H1 (cell line): ENCODE measurements at places on chromosomes 11 and 22. TPM values are rescaled to one million over a fixed set of nuclear protein-coding genes. Genes with fewer than 3 reads are reported as not detected.

MAPK8IP2 gene
- 1.5 and 1.7 TPM in 2 replicates for polyA plus RNA-seq

GRCh38 chr22:24175160-24175808 lies 6.0 kb upstream of the SUSD2 start:
- H3K4me1 ChIP-seq, result no peaks in the 10 kb centered on the region; the same call in 1 of the 2 replicates
- peaks cover 6% of the 10 kb centered on the region; the same call in 1 of the 2 replicates for H3K36me3 ChIP-seq
- no peak overlapping the region for H3K4me3 ChIP-seq
- DNase-seq, result peak; percentile 46

DNA sequence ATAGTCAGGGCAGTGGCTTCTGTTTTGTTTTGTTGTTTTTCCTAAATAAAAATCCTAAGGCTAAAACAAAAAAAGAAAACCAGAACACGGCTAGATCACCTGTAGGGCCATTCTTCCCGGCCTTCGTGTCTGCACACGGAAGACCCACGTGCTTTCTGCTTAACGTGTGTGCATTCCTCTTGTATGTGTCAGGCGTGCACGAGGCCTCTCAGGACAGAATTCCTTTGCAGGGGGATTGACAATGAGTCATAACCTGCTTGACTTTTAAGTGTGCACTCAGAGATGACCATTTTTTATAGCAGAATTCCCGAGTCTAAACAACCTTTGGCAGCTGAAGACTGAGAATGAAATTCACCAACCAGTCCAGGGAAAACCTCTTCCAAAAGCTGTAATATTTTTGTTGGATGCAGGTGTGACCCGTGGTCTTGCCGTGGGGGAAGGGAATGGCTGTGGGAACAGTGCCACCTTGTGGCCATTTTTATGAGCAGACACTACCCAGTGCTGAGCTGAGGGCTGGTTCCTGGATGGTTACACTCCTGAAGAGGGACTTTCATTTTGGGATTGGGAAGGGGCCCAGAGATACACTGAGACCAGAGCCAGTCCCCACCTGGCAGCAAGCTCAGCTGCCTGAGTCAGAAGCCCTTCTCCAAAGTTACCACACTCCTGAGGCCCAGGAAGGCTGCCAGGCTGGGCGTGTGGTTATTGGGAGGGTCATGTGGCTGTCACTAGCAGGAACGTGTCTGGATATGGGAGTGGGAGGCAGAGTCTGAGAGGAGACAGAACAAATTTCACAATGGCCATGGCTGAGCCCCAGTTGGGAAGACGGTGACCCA lies 35.7 kb upstream of the DKK3 start:
- H3K4me3 ChIP-seq, result no peak overlapping the region
- H3K27ac ChIP-seq, result no peak overlapping the region
- no peaks in the 10 kb centered on the region for H3K4me1 ChIP-seq
- DNase-seq, result peak; percentile 87
- H3K36me3 ChIP-seq, result no peaks in the 10 kb centered on the region

MS4A3 gene
- not detected in 2 replicates for polyA plus RNA-seq

RAB38 gene
- 8.9 and 15.4 TPM in 2 replicates for polyA plus RNA-seq

DNA sequence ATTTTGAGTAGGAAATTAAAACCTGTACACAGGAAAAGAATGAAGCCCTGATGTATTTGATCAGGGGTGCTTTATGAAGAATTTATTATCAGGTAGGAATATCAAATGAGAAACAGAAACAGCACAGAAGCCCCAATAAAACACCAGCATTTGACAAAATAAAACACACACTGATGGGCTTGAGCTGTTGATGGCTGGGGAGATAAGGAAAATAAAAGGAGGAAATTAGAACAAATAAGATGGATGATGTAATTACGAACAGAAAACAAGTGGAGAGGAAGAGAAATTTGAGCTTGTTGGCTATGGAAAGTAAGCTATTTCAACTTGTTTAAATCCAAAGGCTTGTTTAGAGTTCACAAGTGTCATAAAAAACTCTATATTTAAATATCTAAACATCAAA lies 213.7 kb downstream of the CADM1 start:
- H3K27ac ChIP-seq, result no peak overlapping the region
- DNase-seq, result no peak
- H3K27me3 ChIP-seq, result no peaks in the 10 kb centered on the region
- H3K36me3 ChIP-seq, result no peaks in the 10 kb centered on the region

- H3K27me3 ChIP-seq, result no peaks in the 10 kb centered on the region
- H3K27ac ChIP-seq, result no peak overlapping the region
- DNase-seq, result no peak
- peaks cover 2% of the 10 kb centered on the region for H3K4me1 ChIP-seq
Measured at GRCh38 chr11:60838132-60838531, 3.8 kb upstream of the CCDC86 start.

- no peak overlapping the region for H3K4me3 ChIP-seq
- H3K4me1 ChIP-seq, result no peaks in the 10 kb centered on the region
- no peak overlapping the region for H3K27ac ChIP-seq
- no peaks in the 10 kb centered on the region for H3K27me3 ChIP-seq
- H3K36me3 ChIP-seq, result no peaks in the 10 kb centered on the region
Measured at GRCh38 chr22:17788528-17789378, 14.5 kb upstream of the BID start.

GRCh38 chr22:44155115-44155514 lies 25.6 kb upstream of the PARVG start:
- H3K27ac ChIP-seq, result no peak overlapping the region
- peaks cover 8% of the 10 kb centered on the region for H3K4me1 ChIP-seq
- H3K4me3 ChIP-seq, result no peak overlapping the region
- no peak for DNase-seq

DNA sequence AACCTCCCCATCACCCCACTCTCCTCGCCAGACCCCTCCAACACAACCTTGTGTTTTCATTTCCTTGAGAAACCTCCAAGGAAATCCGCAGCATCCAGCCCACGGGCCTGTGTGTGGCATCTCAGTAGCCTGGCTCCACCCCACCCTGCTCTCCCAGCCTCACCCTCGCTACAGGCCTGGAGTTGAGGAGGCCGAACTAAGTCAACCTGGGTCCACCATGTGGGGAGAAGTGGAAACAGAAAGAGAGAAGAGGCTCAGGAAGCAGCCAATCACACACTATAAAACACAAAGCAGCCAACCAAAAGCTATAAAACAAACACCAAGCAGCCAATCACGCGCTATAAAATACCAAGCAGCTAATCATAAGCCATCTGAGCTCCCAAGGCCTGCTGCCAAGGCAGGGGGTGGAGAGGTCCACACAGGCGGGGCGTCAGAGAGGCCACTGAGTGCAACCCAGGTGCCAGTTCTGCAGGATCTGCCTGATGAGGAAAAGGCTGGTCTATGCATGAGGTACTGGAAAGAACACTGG lies 72.0 kb downstream of the MICAL3 start:
- H3K4me3 ChIP-seq, result no peak overlapping the region
- H3K27me3 ChIP-seq, result no peaks in the 10 kb centered on the region
- H3K4me1 ChIP-seq, result no peaks in the 10 kb centered on the region
- no peak for DNase-seq
- H3K27ac ChIP-seq, result no peak overlapping the region

NFAM1 gene
- polyA plus RNA-seq, result 0.50 and 0.62 TPM in 2 replicates

OR51B5 gene
- polyA plus RNA-seq, result 0.06 TPM in 1 of 2 replicates, not detected in the other

SYT7 gene
- polyA plus RNA-seq, result 9.6 and 14.4 TPM in 2 replicates

KRTAP5-2 gene
- polyA plus RNA-seq, result not detected in 2 replicates

DNA sequence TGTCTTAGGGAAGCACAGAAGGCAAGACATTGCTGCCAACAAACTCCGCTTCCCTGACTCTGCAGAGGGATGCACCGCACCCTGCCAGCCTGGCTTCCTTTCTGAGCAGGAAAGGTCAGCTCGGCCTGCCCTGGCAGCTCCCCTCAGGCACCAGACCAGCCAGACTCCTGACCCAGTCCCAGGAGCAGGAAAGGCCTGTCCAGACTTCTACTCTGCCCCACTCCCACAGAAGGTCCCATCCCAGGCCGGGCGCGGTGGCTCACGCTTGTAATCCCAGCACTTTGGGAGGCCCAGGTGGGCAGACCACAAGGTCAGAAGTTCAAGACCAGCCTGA lies 17.7 kb downstream of the ARRB1 start:
- no peak for DNase-seq
- peaks cover 14% of the 10 kb centered on the region for H3K4me1 ChIP-seq
- H3K27me3 ChIP-seq, result no peaks in the 10 kb centered on the region
- H3K36me3 ChIP-seq, result 0 out of 2 replicates have a peak, but pooled peaks cover 2% of the 10 kb centered on the region
- no peak overlapping the region for H3K27ac ChIP-seq

- no peak for DNase-seq
- H3K27ac ChIP-seq, result no peak overlapping the region
- peaks cover 3% of the 10 kb centered on the region; the same call in 1 of the 2 replicates for H3K36me3 ChIP-seq
- no peaks in the 10 kb centered on the region for H3K4me1 ChIP-seq
- no peaks in the 10 kb centered on the region for H3K27me3 ChIP-seq
Measured at GRCh38 chr11:74870485-74870884, 78.4 kb downstream of the XRRA1 start.

DNA sequence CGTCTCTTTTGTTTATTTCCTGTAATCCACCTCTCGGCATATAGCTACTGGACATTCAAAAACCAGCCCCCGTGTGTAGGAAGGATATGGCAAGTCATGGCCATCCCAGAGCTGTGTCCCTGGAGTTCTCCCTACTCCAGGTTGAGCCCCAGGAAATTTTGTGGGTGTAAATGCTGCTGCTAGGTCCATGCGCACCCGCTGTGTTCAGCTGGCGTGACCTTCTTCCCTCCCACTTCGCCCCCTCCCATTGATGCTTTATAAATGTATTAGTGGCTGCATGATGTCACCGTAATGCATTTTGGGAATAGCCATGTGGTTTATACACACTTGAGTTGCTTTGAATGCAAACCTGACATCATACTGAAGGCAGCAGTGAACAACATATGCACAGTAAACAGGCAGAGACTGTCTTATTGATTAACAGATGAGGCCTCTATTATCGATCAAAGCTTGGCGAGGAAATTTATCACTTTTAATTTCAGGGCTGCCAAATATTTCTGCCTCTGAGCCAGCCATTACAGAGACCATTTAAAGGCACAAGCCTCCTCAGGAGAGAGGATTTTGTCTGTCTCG lies 113.6 kb upstream of the NNMT start:
- H3K4me1 ChIP-seq, result no peaks in the 10 kb centered on the region
- H3K27me3 ChIP-seq, result no peaks in the 10 kb centered on the region
- no peak for DNase-seq
- H3K36me3 ChIP-seq, result no peaks in the 10 kb centered on the region
- no peak overlapping the region for H3K4me3 ChIP-seq

DNA sequence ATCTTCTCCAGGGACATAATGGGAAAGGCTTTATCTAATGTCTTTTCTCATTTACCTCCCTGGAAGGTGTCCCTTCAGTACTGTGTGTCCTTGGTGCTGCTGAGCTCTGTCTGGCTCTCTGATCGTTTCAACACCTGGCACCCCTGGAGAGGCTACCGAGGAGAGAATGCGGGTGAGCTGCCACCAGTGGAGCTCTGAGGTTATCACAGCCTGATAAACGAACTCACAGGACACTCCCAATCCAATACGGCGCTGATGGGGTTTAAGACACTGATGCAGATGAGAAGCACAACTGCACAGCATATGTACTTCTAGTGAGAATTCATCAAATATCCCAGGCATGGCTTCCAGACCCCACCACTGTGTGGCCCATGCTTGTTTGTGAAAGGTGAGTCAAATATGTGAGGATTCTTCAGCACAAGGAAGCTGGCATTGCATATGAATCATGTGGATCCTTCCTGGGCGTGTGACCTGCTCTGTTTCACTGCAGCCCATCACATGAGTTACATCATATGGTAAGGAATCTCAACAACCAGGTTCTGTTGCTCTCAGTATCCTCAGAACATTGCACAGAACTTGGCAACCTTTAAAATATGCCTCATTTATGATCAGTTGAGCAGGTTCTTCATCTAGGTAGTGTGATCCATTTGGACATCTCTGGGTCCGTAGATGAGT lies 34.8 kb upstream of the VWA5A start:
- H3K4me3 ChIP-seq, result no peak overlapping the region
- H3K27ac ChIP-seq, result no peak overlapping the region
- no peaks in the 10 kb centered on the region for H3K36me3 ChIP-seq
- no peaks in the 10 kb centered on the region for H3K4me1 ChIP-seq

DNA sequence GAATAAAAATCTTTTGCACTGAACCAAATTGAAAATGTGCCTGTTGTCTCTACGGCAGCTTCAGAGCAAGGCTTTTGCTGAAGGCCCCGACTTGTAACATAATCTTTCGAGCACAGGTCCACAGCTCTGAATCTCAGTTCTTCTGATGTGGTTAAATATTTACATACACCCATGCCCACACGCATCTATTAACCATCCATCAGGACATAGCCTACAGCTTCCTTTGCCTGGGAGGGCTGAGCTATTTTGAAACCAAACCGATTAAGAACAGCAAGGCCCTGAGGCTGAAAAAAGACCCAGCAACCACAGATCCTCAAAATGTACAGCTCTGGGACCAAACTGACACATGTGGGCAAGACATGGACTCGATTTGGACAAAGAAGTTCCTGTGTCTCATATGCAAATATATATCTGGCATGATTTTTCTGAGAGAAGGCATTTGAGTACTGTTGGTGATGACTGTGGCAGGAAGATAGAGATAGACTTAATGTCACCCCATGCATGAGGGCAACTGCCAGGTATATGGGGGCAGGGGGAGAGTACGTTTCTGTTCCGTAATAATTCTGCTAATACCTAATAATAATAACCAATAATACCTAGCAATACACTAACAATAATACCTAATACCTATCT lies 322.7 kb upstream of the PLET1 start:
- H3K36me3 ChIP-seq, result no peaks in the 10 kb centered on the region
- H3K27me3 ChIP-seq, result no peaks in the 10 kb centered on the region
- H3K27ac ChIP-seq, result no peak overlapping the region
- DNase-seq, result no peak
- no peaks in the 10 kb centered on the region for H3K4me1 ChIP-seq

GRCh38 chr11:86726118-86726753 lies 53.8 kb upstream of the ME3 start:
- DNase-seq, result no peak
- no peaks in the 10 kb centered on the region for H3K36me3 ChIP-seq
- H3K27me3 ChIP-seq, result no peaks in the 10 kb centered on the region
- H3K4me1 ChIP-seq, result no peaks in the 10 kb centered on the region
- H3K27ac ChIP-seq, result no peak overlapping the region

GRCh38 chr11:21066030-21066429 lies 396.6 kb downstream of the NELL1 start:
- no peak overlapping the region for H3K27ac ChIP-seq
- H3K27me3 ChIP-seq, result no peaks in the 10 kb centered on the region
- peak overlapping the region; percentile 1; the same call in 1 of the 2 replicates for H3K4me3 ChIP-seq
- DNase-seq, result no peak

SEC14L6 gene
- polyA plus RNA-seq, result 1.9 and 2.1 TPM in 2 replicates

SMC1B gene
- 0.02 TPM in 2 replicates for polyA plus RNA-seq

DNA sequence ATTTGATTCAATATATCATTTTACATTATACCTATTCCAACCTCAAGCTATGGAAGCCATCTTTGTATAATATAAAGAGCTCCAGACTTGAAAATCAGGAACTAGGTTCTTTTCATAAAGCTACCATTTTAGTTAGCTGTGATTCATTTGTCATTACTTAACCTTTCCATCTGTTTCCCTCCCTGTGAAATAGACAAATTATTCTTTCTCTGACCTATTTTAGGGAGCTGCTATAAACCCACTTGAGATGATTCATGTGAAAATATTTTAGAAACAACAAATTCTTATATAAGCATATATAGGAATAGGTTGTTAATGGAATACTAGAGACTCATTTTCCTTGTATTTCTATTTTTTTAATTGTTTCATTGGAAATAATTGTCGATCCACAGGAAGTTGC lies 1012.1 kb downstream of the OPCML start:
- H3K4me3 ChIP-seq, result no peak overlapping the region
- H3K27me3 ChIP-seq, result no peaks in the 10 kb centered on the region
- no peaks in the 10 kb centered on the region for H3K4me1 ChIP-seq
- H3K27ac ChIP-seq, result no peak overlapping the region

TRMT2A gene
- polyA plus RNA-seq, result 50.3 and 73.2 TPM in 2 replicates

- H3K27me3 ChIP-seq, result no peaks in the 10 kb centered on the region
- H3K4me3 ChIP-seq, result no peak overlapping the region
- H3K4me1 ChIP-seq, result peaks cover 29% of the 10 kb centered on the region
- H3K27ac ChIP-seq, result no peak overlapping the region
- DNase-seq, result no peak
Measured at GRCh38 chr22:40002935-40003715, 8.4 kb downstream of the FAM83F start.

ASPHD2 gene
- polyA plus RNA-seq, result 7.2 and 8.1 TPM in 2 replicates
